Cardiac septum (tissue), 1 donor: ENCODE measurements at places on chromosomes 7 and 10. TPM values are rescaled to one million over a fixed set of nuclear protein-coding genes. Genes with fewer than 3 reads are reported as not detected.

GRCh38 chr10:69438536-69439349 lies 12.5 kb upstream of the TSPAN15 start:
- DNase-seq, result no peak

- DNase-seq, result no peak
Observed at GRCh38 chr7:101502466-101503098, 126.5 kb downstream of the MYL10 start.

- DNase-seq, result no peak
Observed at GRCh38 chr7:47036909-47037308, 545.0 kb downstream of the TNS3 start.

DNA sequence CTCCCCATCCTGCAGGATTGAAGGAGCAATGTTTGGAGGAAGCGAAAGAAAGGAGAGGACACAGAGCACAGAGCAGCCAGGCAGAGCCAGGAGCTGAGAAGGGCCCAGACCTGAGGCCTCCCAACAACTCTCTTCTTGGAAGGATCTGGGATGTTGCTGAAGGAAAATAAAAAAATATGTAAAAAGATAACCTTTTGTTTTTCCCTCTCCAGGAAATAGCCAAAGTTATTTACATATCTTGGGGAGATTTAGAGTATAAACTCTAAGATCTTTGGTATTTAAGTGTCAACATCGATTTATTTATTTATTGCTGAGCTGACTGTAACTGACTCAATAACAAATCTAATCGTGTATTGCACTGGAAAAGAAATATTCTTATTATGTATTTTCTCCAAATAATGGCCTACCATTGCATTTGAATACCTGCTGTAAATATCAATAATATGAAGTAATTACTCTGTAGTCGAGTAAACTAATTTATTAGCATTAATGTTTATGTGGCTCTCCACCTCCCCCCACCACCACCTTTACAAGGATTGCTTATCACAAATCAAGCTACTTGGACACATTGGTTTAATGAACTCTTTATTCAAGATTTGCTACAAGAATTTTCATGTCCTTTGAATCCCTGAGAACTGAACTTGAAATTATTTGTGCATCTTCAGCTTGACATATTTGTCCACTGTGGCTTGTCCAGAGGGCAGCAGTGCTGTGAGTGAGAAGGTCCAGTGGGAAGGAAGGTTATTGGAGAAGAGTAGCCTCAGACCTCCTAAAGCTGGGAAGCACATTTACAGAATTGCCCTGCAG lies 1.8 kb upstream of the HOXA11 start:
- no peak for DNase-seq

GRCh38 chr10:77911535-77912123 lies 14.9 kb downstream of the DLG5 start:
- DNase-seq, result no peak

- no peak for DNase-seq
Observed at GRCh38 chr7:26627891-26628341, 236.5 kb downstream of the SKAP2 start.

- DNase-seq, result no peak
Observed at GRCh38 chr10:128485701-128486235, 359.5 kb upstream of the MKI67 start.

DNA sequence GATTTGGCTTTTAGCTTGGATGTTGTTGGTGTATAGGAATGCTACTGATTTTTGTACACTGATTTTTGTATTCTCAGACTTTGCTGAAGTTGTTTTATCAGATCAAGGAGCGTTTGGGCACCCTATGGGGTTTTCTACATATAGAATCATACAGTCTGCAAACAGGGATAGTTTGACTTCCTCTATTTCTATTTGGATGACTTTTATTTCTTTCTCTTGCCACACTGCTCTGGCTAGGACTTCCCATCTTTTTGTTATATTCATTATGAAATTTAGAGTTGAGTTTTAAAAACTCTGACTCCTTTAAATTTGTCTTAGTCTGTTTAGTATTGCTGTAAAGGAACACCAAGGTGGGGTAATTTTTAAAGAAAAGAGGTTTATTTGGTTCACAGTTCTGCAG lies 4.7 kb downstream of the ZNF786 start:
- no peak for DNase-seq

DNA sequence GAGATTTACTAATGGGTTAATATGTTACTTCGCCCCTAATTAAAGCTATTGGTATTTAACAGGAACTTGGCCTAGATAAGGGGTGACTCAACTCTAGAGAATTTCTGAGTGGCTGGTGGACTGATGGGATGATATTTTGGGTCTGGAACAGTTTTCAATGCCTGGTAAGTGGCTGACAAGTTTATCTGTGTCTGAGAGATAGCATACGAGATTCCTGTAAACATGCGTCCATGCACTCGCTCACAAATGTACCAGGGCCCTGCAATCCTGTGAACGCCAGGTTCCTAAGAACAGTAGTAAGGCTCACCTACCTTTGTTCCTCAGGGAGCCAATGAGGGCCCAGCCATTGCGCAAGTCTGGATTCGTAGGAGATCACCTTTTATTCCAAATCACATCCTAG lies 683.8 kb upstream of the ANKRD30A start:
- no peak for DNase-seq

DNA sequence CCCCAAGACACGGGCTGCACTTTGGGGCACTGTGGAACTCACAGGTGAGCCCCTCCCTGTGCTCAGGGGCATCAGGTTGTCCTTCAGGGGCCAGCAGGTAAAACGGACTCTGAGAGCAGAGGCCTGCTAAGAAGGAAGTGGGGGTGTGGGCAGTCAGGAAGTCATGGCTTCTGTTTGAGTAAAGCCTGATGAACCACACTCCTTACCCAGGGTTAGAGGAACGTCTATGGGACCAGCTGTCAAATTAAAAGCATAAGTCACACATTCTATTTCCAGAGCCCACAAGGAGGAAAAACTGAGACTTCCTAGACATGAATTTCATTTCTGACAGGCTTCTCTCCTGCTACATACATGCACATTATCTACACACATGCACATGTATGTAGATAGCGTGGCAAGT lies 616.4 kb downstream of the SDK1 start:
- DNase-seq, result no peak

DNA sequence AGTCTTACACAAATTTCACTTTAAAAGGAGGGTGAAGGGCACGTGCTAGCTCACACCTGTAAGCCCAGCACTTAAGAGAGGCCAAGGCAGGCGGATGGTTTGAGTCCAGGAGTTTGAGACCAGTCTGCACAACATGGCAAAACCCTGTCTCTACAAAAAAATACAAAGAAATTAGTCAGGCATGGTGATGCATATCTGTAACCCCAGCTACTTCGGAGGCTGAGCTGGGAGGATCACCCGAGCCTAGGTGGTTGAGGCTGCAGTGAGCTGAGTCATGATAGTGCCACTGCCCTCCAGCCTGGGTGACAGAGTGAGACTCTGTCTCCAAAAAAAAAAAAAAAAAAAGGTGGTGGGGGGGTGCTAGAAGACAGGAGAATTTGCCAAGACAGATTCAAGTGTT lies 237.3 kb upstream of the KLF14 start:
- DNase-seq, result no peak

- DNase-seq, result no peak
Observed at GRCh38 chr7:113338071-113338696, 219.8 kb upstream of the SMIM30 start.

GRCh38 chr7:24113506-24113905 lies 170.5 kb upstream of the NPY start:
- DNase-seq, result no peak

GRCh38 chr10:125602825-125603224 lies 80.1 kb downstream of the TEX36 start:
- DNase-seq, result no peak

The DPYSL4 gene
- 55.4 TPM for total RNA-seq

The TMEM176A gene
- 26.1 TPM for total RNA-seq

The CTNNA3 gene
- total RNA-seq, result 198 TPM

The KLF14 gene
- not detected for total RNA-seq

The PVRIG gene
- not detected for total RNA-seq

The PON3 gene
- total RNA-seq, result 0.54 TPM

The ZP3 gene
- not detected for total RNA-seq

The MMD2 gene
- not detected for total RNA-seq

The LBX1 gene
- 0.13 TPM for total RNA-seq
